ENCODE measurements at places on chromosomes 5 and 9.

DNA sequence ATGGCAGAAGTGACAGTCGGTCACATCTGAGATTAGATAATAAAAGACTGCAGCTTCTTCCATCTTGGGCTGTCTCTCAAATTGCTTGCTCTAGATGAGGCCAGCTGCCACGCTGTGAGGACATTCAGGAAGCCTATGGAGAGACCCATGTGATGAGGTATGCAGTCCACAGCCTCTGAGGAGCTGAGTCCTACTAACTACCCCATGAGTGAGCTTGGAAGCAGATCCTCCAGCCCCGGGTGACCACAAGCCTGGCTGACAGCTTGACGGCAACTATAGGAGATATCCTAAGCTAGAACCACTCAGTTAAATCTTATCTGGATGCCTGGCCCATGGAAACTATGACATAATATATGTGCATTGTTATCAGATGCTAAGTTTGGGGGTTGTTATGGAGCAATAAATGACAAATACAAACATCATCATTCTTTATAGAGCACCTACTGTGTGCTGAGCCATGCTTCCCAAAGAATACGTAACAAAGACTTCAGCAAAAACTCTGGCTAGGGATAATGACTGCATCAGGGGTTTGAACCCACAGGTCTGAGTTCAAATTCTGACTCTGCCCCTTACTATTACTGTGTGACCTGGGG is 26.7 kb downstream of the KCNV2 start:
- DNase-seq: no peak

GRCh38 chr5:77353251-77353650 is 138.9 kb downstream of the WDR41 start:
- no peak for DNase-seq

DNA sequence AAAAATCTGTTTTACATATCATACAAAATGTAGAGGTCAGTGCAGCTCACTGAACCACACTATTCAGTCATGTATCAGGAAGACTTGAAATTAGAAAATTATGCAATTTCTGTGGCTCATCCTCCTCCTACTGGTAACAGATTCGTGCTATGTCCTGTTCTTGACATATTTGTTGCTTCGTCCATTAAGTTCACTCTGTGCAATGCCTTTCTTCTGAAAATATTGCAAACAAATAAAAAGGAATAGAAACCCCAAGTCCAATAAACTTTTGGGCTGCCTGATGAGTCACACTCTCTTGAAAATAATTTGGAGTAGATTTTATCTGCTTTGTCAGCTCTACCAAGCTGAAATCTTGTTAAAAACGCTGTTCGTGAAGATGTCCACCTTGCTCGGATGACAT is 391.2 kb downstream of the RAB3C start:
- DNase-seq: no peak

GRCh38 chr9:71910650-71911060 is 338 bp downstream of the ABHD17B start:
- no peak for DNase-seq

GRCh38 chr9:29214690-29215253 is 1641.5 kb upstream of the C9orf72 start:
- no peak for DNase-seq

DNA sequence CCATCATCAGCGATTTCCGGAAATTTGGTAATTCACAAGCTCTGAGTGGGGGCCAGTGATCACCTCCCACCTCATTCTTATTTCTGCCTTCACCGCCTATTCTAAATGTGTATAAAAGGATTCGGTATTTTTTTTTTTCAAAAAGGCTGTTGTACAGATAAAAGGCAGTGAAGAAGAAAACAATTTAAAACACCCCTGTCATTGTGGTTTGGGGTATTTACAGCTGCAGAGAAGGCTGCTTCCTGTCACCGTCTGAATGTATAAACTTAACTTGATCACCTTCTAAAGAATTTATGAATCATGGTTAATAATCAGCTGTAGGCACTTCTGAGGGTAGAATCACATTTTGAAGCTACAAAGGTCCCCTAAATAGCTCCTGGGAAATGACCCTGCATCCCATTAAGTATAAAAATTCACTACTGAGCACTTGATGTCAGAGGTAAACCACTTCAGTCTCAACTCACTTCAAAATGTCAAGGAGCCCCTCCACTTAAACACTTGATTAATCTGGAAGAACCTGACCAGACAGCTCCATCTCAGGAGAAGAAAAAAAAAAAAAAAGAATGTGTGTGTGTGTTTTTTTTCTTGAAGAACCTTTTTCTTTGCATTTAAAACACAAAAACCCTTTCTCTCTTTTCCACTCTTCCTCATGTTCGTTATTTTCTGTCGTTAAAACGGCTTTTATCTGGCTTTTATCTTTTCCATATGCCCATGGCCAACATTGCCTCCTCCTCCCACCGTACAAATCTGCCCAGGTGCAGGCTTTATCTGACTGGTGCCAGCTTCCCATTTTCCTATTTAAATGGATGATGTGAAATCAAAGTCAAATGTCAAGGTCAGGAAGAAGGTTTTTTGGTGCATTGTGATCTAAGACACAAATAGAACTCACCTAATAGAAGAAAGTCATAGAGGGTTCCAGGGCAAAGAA is 291.2 kb downstream of the IRX1 start:
- DNase-seq: no peak

GRCh38 chr5:62268234-62268633 is 37.8 kb upstream of the KIF2A start:
- DNase-seq: no peak

DNA sequence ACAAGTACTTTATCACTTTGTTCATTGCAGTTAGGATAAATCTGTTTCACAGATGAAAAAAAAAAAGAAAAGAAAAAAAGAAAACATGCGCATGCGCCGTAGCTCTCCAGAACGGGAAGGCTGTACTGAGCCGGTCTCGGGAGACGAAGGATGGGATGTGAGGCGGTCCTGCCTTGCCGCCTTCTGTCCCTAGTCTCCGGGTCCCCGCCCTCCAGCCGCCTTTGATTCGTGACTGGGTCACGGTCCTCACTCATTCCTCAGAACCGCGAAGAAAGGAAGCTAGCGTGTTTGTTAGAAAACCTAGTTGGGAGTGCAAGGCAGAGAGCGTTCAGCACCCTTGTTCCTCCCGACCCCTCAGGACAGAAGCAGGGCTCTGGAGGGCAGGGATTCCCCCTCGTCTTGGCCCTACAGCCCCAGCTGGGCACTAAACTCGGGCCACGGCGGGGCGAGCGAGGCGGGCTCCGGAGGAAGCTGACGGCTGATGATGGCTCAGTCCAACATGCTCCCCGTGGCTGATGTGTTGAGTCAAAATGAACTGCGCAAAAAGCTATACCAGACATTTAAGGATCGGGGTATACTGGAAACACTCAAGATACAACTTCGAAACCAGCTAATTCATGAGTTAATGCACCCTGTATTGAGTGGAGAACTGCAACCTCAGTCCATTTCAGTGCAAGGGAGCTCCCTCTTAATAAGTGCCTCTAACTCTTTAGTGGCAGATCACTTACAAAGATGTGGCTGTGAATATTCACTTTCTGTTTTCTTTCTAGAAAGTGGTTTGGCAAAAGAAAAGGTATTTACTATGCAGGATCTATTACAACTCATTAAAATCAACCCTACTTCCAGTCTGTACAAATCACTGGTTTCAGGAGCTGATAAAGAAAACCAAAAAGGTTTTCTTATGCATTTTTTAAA is 40.0 kb downstream of the CPLANE1 start:
- DNase-seq: no peak

DNA sequence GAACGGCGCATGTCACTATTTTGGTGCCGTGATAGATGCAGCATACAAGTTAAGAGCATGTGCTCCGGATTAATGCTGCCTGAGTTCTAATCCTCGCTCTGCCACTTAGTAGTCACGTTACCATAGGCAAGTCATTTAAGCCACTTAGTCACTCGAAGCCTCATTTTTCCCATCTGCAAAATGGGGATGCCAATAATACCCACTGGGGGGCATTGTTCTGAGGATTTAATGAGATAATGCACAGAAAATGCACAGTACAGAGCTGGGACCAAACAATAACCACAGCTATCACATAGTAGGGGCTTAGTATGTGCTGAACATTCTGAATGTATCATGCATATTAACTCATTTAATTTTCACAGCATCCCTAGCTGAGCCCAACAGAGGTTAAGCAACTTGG is 9.1 kb downstream of the NIPAL4 start:
- no peak for DNase-seq

DNA sequence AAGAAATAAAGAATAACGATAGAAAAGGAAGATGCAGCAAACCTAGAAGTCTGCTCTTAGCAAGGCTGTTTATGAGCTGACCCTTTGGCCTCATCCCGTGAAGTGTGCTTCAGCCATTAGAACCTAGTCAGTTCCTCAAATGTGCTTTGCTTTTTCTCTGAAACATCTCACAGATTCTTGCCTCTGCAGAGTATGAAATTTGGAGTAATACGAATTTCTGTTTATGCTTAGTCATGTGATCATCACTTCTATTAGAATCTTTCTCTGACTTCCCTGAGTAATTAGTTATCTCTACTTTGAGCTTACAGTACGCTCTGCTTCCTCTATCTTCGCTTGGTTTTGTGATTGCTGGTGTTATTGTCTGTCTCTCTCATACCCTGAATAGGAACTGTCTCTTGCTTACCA is 11.3 kb downstream of the CYSTM1 start:
- no peak for DNase-seq

DNA sequence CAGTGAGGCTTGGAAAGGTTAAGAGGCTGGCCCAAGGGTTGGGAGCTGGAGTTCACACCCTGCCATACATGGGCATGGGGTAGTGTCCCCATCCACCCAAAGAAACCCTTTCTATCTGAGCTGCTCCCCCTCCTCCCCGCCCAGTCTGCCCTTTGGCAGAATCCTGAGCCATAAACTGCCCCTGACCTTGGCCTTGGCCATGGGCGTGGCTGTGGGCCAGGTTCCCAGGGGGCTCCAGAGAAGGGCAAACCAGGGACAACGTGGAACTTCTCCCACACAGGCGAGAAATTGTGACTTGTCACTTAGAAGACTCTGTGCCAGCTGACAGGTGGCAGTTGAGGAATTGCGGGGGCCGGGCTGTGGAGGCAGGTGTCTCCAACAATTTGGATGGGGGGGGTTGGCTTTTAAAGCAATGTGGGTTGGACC is 4.8 kb downstream of the FAM78A start:
- no peak for DNase-seq

DNA sequence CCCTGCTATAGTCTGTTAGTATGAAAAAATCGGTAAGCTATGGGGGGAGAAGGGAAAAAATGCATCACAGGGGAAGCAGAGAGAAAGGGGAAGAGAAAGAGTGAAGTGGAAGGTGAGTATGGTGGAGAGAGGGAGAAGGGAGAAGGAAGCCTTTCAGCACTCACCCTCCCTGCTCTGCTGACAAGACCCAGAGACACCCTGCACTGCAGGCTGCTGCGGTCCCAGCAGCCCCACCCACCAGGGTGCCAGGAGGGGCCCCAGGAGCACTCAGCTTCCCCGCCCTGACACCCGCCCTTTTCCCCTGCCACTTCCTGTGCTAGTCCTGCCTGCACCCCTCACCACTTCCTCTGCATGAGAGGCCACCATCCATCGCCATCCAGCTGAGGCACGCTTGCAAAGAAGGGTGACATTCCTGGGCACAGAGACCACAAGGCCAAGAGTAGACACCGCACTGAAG is 12.7 kb downstream of the STK10 start:
- DNase-seq: no peak

DNA sequence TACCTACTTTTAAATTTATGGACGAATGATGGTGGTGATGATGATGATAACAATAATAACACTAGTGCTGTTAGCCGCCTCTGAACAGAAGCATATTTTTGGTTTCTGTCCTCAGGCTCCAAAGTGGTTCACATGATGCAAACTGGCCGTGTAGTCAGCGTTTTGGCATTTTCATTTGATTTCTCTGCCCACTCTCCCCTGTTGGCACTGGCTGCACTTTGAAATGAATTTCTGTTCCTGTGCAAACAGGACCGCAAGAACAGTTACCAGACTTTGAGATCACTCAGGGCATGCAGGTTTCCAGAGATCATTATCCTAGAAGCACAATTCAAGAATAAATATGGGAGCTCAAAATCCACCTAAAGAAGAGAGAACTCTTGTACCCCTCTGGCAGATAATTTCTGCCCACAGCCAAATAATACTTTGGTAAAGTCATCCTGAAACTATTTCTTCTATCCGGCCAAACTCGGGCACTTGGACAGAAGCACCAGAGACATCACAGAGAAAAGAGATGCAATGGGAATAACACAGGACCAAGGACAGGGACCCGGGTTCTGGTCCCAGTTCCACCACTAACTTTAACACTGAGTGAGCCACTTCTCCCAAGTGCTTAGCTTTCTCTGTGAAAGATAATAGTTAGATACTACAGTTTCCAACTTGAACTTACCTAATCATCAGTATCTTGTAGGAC is 201.7 kb upstream of the PTGER4 start:
- no peak for DNase-seq

DNA sequence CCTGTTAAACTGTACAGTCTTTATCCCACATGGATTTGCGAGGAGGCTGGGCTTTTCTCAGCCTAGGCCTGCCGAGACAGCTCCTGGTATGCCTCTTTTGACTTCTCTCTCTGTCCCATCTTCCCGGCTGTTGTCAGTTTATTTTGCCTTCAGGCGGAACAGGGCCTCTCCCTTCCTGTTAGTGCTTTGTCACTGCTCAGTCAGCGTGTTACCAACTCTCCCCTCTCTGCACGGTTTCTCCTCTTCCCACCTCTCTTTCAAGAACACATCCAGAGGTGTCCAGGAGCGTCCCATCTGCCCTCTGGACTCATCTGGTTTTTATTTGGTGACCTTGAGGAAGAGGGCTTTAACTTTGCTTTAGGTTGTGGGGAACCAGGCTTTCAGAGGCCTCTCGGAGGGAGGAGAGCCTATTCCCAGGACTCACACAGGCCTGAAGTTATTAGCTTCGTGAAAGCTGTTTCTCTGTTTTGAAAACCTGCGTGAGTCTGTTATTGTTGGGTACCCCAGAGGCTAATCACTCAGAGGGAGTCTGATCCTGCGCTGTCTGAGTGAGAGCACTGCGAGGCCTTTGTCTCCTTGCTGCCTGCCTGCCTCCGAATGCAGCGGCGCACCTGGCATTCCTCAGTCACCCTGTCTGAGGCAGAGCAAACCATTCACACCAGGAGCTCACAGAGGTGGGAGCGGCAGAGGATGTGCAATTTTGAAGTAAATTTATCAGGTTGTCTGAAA is 234.4 kb upstream of the MPDZ start:
- no peak for DNase-seq

- DNase-seq: no peak
Measured at GRCh38 chr5:180140571-180140970, 68.4 kb downstream of the RASGEF1C start.

DNA sequence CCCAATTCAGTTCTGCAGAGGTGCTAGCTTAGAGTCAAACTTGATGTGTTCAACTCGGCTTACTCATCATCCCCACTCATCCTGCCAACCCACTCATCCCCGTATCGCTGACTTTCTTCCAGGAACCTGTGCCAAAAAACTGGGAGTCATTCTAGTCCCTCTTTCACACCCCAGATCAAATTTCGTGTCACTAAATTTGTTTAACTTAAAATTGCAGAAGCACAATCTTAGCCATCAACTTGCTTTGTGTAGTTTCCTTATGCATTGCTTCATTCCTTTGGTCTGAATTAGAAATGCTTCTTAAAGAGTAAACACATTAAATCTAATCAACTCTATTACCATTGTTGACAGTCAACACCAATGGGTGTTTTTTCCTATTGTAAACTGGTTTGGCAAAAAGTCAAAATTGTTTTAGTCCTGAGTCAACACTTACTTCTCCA is 162.4 kb downstream of the TTC39B start:
- DNase-seq: no peak

- no peak for DNase-seq
Measured at GRCh38 chr5:90956511-90957097, 398.0 kb downstream of the ADGRV1 start.

GRCh38 chr9:114346146-114346545 is 16.5 kb downstream of the ORM2 start:
- no peak for DNase-seq

All from astrocyte of the cerebellum (primary cell).